ENCODE measurements at places on chromosomes 4 and X. TPM values are rescaled to one million over a fixed set of nuclear protein-coding genes. Genes with fewer than 3 reads are reported as not detected.

DNA sequence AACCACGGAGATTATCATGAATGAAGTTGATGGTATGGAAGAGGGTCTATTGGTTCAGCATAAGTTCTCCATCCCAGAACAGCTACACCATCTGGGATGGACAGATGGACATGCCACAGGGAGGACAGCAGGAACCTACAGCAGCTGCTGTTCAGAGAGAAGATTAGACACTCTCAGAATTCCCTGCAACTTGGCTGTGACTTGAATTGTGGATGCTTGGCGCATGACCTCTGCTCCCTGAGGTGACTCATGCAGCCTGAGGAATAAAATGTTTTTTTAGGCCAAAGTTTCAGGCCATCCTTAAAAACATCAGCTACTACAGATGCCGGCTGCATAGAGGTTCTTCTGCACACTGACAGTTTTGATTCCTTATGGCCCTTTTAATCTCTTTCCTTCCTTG lies 97.3 kb downstream of the RS1 start:
- DNase-seq = no peak

DNA sequence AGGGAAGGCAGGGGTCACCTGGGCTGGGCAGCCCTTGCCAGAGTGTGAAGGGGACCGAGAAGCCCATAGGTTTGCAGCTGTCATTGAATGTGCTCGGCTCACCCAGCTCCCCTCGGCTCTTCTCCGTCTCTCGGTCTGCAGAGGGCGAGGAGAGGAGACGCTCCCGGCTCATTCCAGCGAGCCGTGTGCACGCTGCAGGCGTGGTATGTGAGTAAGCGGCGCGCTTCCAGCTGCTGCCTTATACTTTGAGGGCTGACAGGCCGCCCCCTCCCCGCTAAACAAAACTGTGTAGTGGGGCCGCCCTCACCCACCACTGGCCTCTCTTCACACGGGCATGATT lies 23.0 kb upstream of the BCORL1 start:
- DNase-seq = no peak

DNA sequence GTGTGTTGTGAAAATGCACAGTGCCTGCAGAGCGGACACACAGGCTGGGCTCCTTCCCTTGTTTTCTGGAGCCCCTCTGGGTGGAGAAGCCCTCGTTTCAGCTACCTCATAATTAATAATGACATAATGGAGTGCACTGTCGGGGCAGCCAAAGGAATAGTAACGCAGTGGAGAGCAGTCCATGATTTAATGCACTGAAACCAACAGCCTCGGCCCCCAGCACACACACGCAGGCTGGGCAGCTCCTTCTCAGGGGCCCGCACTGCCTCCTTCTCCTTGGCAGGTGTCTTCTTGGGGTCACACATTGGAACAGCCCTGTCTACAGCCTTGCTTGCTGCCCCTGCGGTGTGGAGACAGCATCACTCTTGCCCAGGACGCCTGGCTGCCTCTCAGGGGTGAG lies 89.2 kb downstream of the DCTD start:
- no peak for DNase-seq

DNA sequence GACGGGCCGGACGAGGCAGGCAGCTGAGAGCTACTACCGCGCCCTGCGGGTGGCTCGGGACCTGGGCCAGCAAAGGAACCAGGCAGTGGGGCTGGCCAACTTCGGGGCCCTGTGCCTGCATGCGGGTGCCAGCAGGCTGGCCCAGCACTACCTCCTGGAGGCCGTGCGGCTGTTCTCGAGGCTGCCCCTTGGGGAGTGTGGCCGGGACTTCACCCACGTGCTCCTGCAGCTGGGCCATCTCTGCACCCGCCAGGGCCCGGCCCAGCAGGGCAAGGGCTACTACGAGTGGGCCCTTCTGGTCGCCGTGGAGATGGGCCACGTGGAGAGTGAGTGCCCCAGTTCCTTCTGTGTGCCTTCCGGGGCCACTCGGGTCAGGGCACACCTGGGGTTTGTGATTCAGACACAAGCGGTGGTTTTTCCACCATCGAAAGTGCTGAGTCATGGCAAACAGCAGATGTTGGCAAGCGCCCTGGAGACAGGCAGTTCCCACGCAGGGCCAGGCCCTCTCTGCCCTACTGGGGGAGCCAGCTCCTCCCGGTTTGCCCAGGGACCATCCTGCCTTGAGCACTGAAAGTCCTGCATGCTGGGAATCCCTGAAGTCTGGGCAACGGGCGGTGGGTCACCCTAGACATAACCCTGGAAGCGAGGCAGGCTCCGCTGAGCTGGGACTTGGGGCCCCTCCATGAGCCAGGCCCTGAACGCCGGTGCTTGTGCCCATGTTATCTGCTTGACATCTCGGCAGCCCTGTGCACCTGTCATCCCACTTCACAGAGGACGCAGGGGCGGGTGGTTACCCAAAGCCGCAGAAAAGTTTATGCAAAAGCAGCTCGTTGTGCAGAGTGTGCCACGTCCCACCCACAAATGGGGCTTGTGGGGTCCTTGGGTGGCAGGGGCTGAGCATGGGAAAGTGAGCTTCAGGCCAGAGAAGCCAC lies 29.5 kb downstream of the SH3TC1 start:
- peak; percentile 92 for DNase-seq

DNA sequence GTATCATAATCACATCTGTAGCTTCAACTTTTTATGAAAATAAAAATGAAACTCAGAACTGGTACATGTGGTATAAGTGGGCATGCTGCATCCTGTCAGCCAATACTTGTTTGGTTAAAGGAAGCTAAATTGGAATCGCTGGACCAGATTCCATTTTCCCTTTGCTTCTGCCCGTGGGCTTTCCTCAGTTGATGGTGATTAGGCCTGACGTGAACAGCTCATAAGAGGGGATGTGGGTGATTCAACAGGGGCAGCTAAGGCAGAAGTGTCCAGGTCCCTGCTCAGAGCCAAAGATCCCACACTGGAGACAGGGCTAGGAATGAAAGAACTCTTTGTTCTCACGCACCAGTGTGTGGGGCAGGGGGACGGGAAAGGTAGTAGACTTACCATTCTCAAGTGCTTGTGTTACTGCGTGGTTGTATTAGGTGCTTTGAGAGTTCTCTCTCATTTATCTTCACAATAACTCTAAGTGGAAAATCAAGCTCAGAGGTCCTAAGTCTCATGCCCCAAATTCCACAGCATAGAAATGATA lies 63.2 kb upstream of the GUCY1A1 start:
- no peak for DNase-seq

- DNase-seq = no peak
Measured at GRCh38 chrX:68163441-68163840, 269.9 kb downstream of the OPHN1 start.

GRCh38 chr4:147825451-147826287 lies 93.8 kb downstream of the ARHGAP10 start:
- DNase-seq = no peak

FAM114A1 gene
- 59.0 TPM for total RNA-seq

DNA sequence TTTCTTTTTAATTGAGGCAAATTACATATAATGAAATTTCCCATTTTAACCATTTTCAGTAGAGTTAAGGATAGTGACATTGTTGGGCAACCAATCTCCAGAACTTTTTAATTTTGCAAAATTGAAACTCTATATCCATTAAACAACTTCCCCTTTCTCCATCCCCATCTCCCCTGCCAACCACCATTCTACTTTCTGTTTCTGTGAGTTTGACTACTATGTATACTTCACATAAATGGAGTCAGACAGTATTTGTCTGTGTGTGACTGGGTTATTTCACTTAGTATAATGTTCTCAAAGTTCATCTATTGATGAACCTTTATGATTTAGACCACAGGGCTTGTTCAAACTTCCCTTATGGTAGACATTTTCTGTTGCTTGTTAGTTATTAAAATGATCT lies 364.5 kb upstream of the MAD2L1 start:
- no peak for DNase-seq

- DNase-seq = no peak
Measured at GRCh38 chr4:152162331-152162697, 373.6 kb downstream of the FBXW7 start.

NMU gene
- total RNA-seq = 30.3 TPM

- no peak for DNase-seq
Measured at GRCh38 chr4:98411731-98412130, 150.5 kb downstream of the RAP1GDS1 start.

IL13RA1 gene
- total RNA-seq = 14.6 TPM

DNA sequence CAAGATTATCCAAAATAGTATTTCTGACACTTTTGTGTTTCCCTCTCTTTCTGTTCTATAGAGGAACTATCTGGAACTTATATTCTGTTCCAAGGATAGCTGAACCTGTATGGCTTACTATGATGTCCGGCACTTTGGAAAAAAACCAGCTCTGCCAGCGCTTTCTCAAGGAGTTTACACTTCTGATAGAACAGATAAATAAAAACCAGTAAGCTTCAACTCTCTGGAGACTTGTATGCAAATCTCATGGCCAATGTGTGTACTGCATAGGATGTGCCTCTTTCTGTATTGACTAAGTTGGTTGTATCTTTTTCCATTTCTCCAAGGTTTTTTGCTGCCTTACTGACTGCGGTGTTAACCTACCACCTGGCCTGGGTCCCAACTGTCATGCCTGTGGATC lies 92.5 kb downstream of the FNIP2 start:
- DNase-seq = no peak

CXorf66 gene
- total RNA-seq = not detected

DNA sequence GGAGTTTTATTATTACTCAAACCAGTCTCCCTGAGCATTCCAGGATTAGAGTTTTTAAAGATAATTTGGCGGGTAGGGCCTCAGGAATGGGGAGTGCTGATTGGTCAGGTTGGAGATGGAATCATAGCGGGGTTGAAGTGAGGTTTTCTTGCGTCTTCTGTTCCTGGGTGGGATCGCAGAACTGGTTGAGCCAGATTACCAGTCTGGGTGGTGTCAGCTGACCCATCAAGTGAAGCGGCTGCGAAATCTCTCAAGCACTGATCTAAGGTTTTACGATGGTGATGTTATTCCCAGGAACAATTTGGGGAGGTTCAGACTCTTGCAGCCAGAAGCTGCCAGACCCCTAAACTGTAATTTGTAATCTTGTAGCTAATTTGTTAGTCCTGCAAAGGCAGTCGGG lies 25.1 kb upstream of the SETD7 start:
- DNase-seq = no peak

GRCh38 chr4:110998320-110998719 lies 375.4 kb upstream of the PITX2 start:
- no peak for DNase-seq

POLN gene
- 1.0 TPM for total RNA-seq

DNA sequence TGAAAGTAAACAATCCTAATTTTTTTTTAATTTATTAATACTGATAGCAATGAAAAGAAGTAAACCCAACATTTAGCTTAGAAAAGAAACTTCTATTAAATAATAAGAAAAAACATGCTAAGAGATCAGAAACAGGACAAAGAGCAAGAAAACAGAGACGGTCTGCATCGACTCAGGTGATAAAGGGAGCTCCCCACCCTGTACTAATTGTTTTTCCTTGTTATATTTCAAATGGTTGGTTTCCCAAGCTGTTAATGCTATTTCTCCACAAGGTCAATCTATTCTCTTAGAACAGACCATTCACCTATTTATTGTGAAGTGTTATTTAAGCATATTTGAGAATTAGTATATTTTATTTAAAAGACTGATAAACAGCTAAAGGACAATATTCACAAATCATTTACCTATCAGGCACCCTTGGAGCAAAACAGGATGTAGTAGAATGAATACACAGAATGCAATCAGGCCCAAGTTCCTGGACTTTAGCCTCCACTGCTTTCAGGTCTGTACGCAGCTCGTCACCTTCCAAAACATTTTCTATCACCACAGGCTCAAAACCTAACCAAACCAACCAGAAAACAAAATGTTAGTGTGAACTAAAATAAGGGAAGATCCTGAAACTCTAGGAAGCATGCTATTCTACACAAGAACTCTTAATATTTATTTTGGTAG lies 5.5 kb downstream of the SEPSECS start:
- DNase-seq = no peak

DNA sequence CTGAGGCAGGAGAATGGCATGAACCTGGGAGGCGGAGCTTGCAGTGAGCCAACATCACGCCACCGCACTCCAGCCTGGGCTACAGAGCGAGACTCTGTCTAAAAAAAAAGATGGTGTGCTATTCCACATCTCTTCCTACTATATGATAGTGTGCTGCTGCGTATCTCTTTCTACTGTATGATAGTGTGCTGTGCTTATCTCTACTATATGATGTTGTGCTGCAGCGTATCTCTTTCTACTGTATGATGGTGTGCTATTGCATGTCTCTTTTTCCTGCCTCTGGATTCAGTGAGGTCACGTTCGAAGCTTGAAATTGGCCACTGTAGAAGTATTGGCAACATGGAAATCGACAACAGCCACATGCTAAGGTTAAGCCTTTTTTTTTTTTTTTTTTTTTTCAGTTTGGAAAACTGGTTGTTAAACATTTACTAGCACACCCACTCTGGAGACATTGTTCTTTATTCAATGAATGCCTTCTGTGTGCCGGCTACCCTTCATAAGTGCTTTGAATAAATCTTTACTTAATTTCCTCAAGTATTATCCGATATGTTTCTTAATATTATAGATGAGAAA lies 31.0 kb downstream of the ARFIP1 start:
- DNase-seq = no peak

DNA sequence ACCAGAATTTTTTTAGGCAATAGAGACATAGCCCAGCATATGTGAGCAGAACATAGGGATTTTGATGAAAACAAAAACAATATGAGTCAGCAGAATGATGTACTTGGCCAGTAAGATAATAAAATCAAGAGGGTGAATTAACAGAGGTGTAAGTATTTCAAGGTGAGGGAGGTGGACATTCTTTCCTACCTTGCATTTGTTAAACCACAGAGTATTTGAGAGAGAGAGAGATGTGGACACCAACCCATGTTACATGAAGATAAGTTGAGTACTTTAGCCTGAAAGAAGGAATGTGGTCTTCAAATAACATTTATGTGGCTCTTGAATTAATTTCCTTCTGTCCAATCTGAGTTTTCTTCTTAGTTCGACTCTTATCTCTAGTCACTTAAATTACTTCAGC lies 68.6 kb downstream of the DIAPH2 start:
- no peak for DNase-seq

MAGEA4 gene
- not detected for total RNA-seq

DNA sequence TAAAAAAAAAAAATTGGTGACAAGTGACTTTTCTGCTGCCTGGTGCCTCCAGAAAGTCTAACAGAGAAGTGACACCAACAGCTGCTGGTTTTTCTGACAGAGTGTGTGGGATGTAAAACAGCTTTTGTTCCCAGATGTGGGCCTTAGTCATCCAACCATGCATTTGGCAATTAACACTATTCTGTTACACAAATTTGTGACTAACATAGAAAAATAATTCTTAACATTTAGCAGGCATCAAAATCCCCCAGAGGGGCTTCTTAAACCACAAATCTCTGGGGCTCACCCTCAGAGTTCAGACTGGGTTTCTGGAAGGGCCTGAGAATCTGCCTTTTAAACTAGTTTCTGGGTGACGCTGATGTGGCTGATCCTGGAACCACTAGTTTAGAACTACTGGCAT lies 100.5 kb upstream of the PCDH7 start:
- no peak for DNase-seq

ABRAXAS1 gene
- total RNA-seq = 7.3 TPM

TMEM164 gene
- 72.1 TPM for total RNA-seq

TRIM61 gene
- not detected for total RNA-seq

- no peak for DNase-seq
Measured at GRCh38 chr4:184668511-184669114, 19.1 kb downstream of the PRIMPOL start.

All from lower leg skin (tissue), 4 donors.